ENCODE measurements at places on chromosomes 1 and 21. TPM values are rescaled to one million over a fixed set of nuclear protein-coding genes. Genes with fewer than 3 reads are reported as not detected.

DNA sequence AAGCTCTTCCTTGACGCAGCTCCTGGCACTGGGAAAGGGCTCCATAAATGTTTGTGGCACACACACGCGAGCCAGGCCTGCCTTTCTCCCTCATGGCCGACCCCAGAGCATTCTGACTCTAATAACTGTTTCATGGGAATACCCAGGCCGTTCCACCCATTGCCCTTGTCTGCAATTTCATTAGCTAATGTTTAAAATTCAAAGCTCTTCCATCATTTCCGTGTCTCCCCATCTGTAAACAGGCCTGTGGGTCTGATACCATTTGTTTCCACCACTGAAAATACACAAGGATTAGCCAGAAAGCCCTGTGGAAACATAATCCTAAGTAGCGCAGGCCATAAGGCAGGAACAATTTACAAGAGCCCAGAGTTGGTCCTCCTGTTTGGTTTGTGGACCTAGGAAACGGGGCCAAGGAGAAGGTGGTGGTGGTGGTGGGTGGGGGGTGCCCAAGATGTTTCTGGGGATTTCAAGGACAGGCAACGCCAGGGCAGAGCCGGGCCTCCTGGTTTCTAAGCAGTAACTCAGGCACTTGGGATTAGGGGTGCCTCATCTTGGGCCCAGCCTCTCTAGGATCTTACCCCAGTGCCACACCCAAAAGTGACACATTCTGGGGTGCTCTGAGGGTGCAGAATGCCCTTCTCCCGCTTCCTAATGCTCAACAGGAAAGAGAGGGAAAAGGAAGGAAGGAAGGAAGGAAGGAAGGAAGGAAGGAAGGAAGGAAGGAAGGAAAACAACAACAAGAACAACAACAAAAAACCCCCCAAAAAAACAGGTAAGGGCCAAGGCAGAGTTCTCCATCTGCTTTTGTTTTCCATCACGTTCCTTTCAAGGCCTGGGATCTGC, 79.4 kb downstream of the SSBP3 start:
- DNase-seq: no peak

- no peak for DNase-seq
These were observed 1059.5 kb upstream of the ADGRL4 start for GRCh38 chr1:80066060-80066459.

The CR1L gene
- total RNA-seq: not detected

The ABCD3 gene
- total RNA-seq: 33.8 TPM

The PTGER3 gene
- not detected for total RNA-seq

- no peak for DNase-seq
These were observed 5.7 kb upstream of the TMEM167B start for GRCh38 chr1:109084563-109085517.

DNA sequence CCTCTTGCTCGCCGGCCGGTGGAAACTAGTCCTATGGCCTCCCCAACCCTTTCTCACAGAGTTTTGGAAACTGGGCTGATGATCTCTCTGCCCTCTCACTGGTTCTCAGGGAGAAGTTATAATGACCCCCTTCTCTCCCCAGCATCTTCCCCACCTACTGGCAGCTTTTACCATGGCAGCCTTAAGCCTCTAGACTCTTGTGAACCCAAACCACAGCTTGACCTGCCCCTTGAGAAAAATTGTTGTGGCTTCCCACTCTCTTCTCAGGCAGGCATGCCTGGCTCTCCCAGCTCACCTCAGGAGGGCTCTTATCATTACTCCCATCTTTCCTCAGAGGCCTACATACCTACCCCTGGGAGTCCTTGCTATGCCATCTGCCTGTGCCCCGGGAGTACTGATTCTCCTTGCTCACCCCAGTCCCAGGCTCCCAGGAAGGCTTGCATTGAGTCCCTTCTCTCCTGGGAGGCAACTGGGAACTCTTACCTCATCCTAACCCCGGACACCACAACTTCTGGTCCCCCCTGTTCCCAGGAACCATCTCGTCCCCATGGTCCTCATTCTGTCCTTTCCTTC, 1.6 kb downstream of the NSUN4 start:
- peak; percentile 46 for DNase-seq

- DNase-seq: no peak
These were observed 281.8 kb upstream of the PLD5 start for GRCh38 chr1:242806324-242806723.
